ENCODE measurements at places on chromosomes 7 and 10. TPM values are rescaled to one million over a fixed set of nuclear protein-coding genes. Genes with fewer than 3 reads are reported as not detected.

The URGCP gene
- total RNA-seq = 19.4 TPM

GRCh38 chr7:157775560-157776332, 438.9 kb downstream of the DNAJB6 start:
- peak; percentile 12 for DNase-seq

DNA sequence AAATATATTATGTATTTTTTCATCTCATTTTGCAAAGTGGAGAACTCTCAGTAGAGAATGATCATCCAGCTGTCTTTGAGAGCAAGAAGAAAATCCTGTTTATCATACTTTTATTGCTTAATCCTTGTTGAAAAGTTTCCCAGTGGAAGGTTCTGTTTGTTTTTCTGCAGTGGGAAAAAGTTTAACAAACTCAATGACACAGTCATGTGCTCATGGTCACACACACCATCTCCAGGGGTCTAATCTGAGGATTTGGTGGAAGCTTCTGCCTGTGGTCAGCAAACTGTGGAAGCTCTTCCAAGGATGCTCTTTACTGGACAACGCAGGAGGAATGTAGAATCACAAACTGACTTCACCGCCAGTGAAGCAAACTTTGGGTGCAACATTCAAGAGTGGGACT, 1003.9 kb downstream of the SORCS3 start:
- DNase-seq = no peak

GRCh38 chr7:134943785-134944400, 42.4 kb upstream of the AGBL3 start:
- DNase-seq = no peak

The WNT8B gene
- 0.47 TPM for total RNA-seq

- DNase-seq = no peak
These were observed 11.5 kb downstream of the INTS1 start for GRCh38 chr7:1492640-1493039.

GRCh38 chr7:42831718-42832522, 80.0 kb downstream of the C7orf25 start:
- peak; percentile 15 for DNase-seq

DNA sequence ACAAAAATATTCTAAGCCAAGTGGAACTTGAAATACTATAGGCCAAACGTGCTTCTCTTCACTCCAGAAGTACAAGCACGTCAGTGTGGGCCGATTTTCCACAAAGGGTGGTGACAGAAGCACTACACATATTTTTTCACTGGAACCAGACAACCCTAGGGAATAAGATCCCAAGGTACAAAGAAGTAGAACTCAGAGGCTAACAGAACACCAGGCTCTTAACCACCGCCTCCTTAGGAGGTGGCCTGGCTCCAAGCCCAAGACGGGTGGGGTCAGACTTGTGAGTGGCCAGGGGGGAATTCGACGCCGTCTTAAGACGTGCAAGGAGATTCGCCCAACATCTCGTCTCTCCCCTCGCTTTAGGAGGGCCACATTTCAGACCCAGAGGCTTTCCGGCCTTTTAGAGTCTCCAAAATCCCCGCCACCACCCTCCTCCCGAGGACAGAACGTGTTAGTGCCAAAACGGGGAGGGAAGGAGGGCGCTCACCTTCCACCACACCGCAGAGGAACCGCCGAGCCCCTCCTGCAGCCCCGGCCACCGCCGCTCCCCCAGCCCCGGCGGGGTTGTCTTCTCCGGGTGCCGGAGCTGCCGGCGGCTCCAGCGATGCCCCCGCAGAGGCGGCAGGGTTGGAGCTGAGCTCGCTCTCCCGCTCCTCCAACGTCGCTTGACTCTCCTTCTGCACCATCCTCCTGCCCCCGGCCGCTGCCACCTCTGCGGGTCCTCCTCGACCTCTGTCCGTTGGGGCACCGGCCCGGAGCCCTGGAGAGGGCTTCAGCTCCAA, 716 bp downstream of the OGA start:
- DNase-seq = peak; percentile 68

DNA sequence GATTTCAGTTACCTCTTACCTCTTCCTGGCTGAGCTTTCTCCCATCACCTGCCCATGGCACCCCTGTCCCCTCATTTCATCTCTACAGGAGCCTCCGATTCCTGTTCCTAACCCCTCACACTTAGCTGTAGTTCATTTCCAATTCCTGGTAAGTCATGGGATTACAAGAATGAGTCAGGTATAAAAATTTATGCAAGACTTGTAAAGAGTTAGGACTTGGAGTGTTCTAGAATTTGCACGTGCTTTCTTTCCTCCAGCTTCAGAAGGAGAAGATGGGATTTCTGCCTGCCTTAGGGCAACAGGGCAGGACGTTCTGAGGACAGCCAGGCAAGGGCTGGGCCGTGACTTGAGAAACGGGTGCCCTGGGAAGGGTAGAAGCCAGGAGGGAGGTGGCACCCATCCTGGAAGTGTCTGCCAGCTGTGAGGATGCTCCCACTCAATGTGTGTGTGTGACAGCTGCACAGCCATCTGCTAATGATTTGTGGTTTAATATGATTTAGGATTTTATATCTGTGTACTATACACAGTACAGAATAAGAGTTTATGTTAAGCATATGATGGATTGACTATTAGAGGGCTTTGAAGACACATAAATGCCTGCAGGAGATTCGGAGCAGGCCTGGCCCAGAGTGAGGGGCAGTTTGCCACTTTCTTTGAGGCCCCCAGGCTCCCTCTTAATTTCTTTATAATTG, 81.5 kb upstream of the VIPR2 start:
- no peak for DNase-seq

GRCh38 chr10:48613016-48613415, 8.1 kb upstream of the ARHGAP22 start:
- no peak for DNase-seq

DNA sequence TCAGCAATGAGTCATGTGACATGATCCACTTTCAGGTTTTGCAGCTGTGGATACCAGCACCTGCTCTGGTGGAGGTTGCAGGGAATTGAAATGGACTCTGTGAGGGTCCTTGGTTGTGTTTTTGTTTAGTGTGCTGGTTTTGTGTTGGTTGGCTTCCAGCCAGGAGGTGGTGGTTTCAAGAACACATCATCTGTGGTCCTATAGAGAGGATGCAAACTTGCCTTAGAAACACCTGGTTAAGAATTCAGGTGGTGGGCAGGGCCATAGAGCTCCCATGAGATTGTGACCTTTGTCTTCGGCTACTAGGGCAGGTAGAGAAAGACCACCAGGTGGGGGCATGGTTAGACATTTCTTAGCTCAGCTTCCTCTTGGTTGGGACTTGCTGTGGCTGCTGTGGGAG, 59.2 kb upstream of the CYP2C9 start:
- no peak for DNase-seq

Data from activated CD8-positive, alpha-beta T cell treated with anti-CD3 and anti-CD28 coated beads for 36 hours (primary cell).